ENCODE measurements at places on chromosomes 7 and 10.
A peak's percentile ranks its signal among the peaks of the same experiment; 100 is the strongest.

DNA sequence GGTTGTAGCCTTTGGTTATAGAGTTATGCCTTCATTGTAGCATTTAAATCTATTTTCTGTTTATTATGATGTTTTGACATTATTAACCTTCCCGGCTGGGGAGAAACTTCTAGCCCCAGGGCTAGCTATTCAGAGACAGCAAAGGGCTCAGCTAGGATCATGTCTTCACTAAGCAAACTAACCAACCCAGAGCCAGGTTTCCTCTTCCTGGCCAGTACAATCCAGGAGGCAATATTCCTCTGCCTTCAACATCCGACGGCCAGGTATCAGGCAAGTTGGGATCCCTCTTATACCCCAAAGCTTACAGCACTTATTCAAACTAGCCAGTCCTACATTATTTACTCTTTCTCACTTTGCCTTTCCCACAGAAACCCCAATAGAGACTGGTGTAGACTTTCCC, 1060.7 kb upstream of the GHITM start:
- no peak for DNase-seq

DNA sequence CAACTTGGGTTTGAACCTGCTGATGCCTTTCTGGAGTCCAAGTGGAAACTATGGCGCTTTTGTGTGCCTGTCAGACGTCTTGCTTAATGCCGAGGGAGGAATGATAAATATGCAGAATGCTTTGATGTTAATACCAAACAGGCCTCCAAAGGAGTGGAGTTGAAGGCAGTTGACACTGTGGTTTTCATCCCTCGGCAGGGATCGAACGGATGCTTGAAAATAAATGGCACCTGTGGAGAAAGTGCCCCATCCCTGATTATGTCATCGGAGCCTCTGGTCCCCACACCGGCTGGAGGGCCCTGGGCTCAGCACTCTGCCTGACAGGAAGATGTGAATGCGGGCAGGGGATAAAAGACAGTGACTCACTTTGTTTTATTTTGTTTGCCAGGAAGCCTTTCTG, 148.7 kb upstream of the GPR26 start:
- no peak for DNase-seq

GRCh38 chr10:35185260-35186034, 58.8 kb downstream of the CREM start:
- no peak for DNase-seq

- no peak for DNase-seq
These were observed 14.0 kb upstream of the UBE3C start for GRCh38 chr7:157124690-157125089.

DNA sequence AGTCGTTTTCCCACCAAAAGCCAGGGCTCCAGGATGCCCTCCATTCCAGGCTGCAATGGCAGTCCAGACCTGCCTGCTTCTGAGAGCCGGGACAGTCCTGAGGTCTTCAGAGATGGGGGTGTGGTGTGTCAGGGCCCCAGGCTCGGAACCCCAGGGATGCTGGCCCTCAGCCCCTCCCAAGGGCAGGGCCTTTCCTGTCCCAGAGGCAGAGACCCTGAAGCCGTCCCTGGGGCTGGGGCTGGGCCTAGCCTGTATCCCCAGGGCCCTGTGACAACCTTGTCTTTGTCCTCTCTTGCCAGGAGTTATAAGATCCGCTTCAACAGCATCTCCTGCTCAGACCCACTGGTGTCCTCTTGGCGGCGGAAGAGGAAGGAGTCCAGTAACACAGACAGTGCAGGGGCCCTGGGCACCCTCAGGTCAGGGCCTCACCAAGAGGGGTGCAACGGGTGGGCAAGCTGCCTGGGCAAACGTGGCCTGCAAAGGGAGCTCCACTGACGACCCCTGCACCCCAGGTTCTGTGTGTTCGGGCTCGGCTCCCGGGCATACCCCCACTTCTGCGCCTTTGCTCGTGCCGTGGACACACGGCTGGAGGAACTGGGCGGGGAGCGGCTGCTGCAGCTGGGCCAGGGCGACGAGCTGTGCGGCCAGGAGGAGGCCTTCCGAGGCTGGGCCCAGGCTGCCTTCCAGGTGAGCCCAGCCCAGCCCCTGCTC, 15.9 kb downstream of the NOS3 start:
- peak; percentile 43 for DNase-seq

DNA sequence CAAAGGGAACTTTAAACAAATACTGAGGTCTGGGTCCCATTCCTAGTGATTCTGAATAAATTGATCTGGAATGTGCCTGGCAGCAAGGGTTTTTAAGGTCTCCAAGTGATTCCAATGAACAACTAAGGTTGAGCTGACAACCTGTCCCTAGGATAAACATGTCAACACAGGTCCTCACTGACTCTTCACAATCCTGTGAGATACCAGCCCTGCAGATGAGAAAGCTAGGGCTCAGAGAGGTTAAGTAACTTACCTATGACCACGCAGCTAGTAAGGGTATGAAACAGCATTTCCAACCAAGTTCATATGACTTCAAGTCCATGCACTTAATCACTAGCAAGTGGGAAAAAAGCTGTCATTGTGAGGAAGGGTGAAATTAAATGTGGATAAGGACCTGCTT, 44.0 kb downstream of the SEM1 start:
- no peak for DNase-seq

GRCh38 chr7:124101173-124101768, 68.4 kb upstream of the TMEM229A start:
- DNase-seq, result peak; percentile 15

Data from H7 (cell line).